Activated T-helper 9 cell treated with anti-CD3 and anti-CD28 coated beads, Interleukin-2, amount 50 U/mL, for 16 hours (primary cell): ENCODE measurements at places on chromosomes 2 and 18.

GRCh38 chr2:212592695-212593094, 54.1 kb upstream of the ERBB4 start:
- no peak for DNase-seq

DNA sequence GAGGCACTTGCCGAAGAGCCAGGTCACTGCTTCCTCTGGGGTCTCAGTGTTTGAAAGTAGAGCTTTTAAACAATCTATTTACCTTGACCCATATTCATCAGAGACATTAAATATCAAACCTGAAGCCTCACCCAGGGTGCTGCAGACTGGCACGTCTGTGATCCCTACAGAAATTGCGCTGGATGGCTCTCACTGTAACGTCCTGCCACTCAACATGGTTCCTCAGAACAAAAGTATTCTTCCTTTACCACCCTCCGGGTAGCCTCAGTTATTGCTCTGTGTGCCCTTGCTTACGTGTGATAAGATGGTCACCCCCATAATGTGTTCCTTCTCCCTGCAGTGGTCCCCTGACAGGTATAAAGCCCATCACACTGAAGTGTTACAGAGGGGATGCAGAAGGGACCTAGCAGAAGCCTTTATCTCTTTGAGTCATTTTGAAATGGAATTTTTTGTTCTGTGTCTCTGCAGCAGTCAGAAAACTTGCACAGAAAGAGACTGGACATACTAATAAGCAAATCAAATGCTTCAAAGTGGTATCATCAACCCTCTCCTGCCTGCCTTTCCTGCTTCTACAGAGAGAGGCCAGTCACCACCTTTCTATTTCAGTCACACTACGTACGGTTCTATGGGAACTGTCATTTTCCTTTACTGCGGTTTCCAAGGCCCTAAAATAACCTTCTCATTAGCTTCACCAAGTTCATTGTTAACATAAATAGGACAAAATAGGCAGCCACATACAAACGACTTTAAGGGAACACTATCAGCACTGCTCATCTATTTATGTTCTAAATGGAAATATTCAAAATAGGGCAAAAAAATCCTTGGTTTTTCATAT, 86.8 kb downstream of the METTL8 start:
- no peak for DNase-seq

DNA sequence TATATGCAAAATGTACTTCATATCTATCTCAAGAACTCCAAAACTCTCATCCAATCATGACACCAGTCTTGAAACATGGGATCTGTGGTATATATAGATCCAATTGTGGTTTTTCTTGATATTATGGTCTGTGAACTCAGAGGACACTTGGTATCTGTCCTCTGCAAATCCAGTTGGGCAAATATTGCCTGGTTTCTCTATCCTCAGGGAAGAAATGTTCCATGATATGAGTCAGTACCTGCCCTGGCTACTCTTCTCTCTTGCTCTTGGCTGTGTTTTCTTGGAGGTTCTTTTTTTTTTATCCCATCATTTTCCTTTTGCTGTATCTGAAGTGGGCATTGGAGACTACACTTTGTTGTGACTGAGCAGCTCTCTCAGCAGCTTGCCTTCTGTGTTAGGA, 10.9 kb downstream of the NBEAL1 start:
- no peak for DNase-seq

DNA sequence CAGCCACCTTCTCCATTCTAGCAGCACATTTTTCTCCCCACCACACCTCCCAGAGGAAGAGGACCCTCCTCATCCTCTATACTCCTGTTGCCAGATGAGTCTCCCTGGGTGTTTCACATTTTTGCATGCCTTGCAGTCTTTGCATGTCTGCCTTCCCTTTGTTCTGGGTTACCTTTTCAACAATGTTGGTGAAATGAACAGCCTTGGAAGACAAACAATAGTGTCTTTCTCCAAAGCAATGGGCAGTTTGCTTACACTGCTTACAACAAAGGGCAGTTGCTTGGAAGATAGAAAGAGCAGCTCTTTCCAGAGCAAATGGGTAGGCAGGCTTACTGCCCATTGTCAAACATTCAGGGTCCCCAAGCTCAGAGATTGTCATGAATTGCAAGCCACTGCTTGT, 14.5 kb upstream of the SEH1L start:
- no peak for DNase-seq

DNA sequence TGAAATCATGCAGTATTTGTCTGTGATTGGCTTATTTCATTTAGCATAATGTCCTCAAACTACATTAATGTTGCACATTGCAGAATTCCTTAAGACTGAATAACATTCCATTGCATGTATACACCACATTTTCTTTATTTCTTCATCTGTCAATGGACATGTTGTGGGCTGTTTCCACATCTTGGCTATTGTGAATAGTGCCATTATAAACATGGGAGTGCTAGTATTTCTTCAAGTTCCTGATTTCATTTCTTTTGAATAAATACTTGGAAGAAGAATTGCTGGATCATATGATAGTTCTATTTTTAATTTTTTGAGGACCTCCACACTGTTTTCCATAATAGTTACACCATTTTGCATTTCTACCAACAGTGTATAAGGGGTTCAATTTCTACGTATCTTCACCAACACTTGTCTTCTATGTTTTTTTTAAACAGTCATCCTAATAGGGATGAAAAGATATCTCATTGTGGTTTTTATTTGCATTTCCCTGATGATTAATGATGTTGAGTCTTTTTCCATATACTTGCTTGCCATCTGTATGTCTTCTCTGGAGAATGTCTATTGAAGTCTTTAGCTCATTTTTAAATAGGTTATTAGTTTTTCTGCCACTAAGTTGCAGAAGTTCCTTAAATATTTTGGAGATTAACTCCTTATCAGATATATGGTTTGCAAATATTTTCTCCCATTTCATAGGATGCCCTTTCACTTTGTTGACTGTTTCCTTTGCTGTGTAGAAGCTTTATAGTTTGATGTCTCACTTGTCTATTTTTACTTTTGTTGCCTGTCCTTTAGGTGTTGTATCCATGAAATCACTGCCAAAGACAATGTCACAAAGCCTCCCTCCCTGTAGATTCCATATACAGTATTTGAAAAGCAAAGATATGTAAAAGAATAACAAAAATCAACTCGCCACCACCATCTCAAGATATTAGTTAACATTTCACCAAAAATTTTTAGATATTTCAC, 14.6 kb downstream of the FBXO11 start:
- DNase-seq, result no peak

DNA sequence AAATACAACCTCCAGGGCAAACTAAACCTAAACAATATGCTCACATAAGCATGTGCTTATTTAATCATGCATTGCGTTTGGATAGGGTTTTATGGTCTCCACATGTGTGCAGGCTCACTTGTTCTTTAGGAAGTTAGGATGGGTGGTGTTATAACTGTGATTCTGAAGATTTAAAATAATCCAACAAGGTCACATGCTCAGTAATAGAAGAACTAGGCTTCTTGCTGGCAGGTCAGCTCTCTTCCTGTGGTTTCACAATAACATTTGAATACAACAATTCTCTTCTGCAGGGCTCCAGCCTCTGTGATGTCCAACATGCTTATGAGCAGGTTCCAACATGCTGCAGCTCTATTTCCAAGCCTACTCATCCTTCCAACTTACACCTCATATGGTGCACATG, 84.0 kb downstream of the MYL12B start:
- DNase-seq, result no peak

DNA sequence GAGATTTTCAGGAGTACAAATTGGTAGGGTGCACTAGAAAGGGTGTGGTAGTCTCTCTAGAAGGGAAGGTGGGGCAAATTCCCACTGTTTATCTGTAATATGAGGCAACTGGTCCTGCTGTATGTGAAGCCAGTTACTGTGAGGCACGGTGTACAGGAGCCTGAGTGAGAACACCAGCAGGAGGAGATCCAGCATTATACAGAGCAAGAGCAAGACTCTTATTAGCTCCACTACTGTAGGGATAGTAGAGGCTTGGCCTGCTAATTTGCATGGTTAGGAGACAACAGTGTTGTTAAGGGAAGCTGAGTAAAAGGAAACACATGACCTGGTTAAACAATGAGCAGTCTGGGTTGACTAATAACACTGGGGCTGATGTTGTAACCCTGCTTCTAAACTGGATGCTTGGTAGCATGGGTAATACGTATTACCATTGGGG, 76.3 kb upstream of the WDSUB1 start:
- no peak for DNase-seq

- no peak for DNase-seq
Observed at GRCh38 chr2:100066246-100066645, 76.1 kb downstream of the AFF3 start.

GRCh38 chr2:128423788-128424165, 105.1 kb upstream of the HS6ST1 start:
- DNase-seq, result no peak

- no peak for DNase-seq
Observed at GRCh38 chr2:134791616-134792015, 46.8 kb upstream of the ACMSD start.

- no peak for DNase-seq
Observed at GRCh38 chr2:32835148-32835547, 111.6 kb upstream of the LTBP1 start.

DNA sequence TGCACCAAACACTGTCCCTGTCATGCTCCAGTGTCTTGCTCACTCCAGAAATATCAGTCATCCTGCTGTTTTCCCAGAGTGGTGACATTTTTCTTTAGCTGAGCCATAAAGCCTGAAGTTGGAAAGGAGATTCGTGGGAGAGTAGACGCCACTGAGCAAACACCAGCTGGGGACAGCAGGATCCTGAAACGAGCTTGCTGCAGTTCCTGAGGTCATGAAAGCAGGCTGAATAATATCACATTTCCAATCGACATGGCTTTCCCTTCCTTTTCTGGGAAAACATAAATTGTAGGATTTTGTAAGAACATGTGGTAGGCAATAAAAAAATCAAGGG, 276.4 kb downstream of the CDCA7 start:
- DNase-seq, result no peak

DNA sequence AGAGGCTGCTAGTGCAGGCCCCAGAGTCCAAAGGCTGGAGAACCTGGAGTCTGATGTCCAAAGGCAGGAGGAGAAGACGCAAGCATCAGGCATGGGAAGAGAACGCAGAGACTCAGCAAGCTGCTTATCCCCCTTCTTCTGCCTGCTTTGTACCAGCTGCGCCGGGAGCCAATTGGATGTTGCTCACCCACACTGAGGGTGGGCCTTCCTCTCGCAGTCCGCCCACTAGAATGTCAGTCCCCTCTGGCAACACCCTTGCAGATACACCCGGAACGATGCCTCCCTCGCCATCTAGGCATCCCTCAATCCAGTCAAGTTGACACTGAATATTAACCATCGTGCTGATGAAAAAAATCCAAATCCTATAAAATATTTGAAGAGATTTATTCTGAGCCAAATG, 141.6 kb downstream of the TWIST2 start:
- DNase-seq, result no peak

- no peak for DNase-seq
Observed at GRCh38 chr2:108535357-108535631, 1.0 kb downstream of the LIMS1 start.

DNA sequence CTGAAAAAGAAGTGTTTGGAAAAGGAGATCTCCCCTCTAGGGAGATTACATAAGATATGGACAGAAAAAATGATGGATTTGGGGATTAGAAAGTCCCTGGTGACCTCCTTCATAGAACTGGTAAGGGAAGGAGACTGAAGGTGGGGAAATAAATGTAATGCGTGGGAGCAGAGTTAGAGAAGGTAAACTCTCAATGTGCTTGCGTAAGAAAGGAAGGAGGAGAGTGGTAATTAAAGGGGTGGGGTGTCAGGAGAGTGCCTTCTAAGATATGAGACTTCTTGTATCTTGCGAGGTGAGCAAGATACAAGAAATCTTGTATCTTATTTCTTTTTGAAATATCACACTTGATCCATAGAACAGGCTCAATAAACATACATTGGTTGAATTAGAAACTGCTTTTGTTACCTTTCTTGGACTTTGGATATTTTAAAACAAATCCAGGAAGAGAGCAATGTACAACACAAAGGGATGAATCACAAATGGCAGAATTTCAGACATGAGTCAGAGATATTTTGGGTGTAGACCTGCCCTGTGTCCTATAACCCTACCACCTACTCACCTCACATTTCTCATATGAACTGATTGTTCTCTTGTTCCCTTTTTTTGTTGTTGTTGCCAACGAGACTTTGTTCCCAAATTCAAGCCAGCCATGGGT, 342.4 kb downstream of the INSIG2 start:
- DNase-seq, result no peak

- no peak for DNase-seq
Observed at GRCh38 chr18:3691705-3692104, 241.7 kb downstream of the TGIF1 start.

- DNase-seq, result no peak
Observed at GRCh38 chr2:200336980-200337615, 30.6 kb downstream of the SPATS2L start.

DNA sequence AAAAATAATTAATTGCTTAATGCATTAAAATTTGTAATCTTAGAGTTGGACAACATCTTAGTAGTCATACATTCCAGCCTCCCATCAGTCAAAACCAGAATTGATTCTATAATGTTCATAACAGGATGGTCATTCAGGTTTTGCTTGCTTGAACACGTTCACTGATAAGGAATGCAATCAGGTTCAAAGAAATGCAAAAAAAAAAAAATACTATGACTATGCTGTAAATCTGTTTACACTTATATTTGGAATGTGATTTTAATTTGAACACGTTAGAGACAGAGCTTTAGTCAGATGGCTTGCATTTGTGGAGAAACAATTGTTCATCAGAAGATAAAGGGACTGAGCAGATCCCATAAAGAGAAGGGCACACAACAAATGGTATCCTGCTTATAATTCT, 131.3 kb upstream of the UNC80 start:
- DNase-seq, result no peak

- DNase-seq, result no peak
Observed at GRCh38 chr2:64727013-64727767, 73.5 kb upstream of the SERTAD2 start.

DNA sequence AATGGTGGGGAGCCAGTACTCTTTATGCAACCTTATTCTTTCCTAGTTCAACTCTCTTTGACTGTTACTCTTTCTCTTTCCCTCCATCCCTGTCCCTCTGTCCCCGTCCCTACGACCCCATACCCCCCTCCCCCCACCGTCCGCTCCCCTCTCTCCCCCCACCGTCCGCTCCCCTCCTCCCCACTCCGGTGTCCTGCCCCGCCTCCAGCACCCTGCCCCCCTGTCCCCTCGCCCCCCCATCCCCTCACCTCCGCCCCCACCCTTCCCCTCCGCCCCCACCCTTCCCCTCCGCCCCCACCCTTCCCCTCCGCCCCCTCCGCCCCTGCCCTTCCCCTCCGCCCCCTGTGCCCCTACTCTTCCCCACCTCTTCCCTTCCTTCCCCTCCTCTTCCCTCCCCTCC, 128.4 kb downstream of the LPIN1 start:
- no peak for DNase-seq
